ENCODE measurements at places on chromosomes 5 and 9.

- no peak for DNase-seq
These were observed 85.7 kb downstream of the PTPDC1 start for GRCh38 chr9:94169968-94170367.

DNA sequence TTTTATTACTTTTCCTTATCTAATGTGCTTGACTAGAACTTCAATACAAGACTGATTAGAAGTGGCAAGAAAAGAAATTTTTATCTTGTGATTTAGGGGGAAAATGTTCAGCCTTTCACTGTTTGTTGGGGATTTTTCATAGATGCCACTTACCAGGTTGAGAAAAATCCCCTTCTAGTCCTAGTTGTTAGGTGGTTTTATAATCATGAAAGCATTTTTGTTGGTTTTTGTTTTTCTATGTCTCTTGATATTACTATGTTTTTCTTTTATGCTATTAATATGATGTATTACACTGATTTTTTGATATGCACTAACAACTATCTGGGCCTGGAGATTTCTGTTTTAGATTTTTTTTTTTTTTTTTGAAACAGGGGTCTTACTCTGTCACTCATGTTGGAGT, 134.0 kb downstream of the PARP8 start:
- no peak for DNase-seq

- no peak for DNase-seq
These were observed 25.9 kb upstream of the CACNA1B start for GRCh38 chr9:137851516-137852267.

DNA sequence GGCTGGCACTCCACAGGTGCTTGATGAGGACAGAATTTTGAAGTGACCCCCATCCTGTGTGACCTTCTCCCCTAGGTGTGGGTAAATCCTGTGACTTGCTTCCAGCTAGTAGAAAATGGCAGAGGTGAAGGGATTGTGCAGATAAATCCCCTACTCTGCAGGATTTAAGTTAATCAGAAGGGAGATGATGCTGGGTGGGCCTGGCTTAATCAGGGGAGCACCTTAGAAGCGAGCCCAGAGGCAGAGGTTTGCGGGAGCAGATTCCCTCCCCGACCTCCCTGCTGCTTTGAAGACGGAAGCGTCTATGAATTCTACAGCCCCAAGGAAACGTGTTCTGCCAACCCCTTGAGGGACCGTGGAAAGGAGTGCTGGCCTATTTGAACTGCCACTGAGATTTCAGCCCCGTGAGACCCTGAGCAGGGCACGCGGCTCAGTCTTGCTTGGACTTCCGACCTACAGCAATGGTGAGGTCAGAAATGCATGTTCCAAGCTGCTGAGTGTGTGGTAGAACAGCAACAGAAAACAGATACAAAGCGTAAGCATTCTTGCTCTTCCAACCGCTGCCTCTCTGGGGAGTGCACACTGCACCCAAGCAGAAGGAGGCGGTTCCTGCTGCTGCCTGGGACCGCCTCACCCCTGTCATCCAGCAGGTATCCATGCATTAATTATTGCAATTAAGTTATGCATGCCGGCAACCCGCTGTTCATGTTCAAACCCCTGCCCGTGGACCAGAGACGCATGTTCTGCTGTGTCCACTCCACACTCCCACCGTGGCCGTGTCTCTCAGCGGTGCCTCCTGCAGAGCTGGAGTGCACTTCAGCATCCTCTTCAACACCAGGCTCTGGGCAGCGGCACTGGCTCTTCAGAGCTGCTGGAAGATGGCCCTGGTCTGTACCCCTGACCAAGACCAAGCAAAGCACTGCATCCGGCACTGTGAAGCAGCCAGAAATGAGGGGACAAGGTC, 54.6 kb upstream of the RXRA start:
- no peak for DNase-seq

DNA sequence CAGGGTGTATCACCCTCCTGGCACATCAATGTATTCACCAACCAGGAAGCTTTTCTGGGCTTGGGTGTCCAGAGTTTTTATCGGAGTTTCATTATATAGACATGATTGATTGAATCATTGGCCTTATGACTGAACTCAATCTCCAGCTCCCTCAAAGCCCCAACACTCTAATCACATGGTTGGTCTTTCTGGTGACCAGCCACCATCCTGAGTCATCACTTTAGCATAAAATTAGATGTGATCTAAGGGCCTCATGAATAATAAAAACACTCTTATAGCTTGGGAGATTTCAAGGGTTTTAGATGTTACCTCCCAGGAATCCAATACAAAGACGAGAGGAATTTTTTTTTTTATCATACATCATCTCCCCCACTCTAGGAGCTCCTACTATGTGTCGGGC, 7.7 kb upstream of the PBX3 start:
- no peak for DNase-seq

GRCh38 chr9:128254855-128255759, 20.7 kb downstream of the GOLGA2 start:
- DNase-seq = peak; percentile 87

GRCh38 chr5:100306000-100306399, 229.2 kb upstream of the FAM174A start:
- no peak for DNase-seq

- no peak for DNase-seq
These were observed 120.1 kb upstream of the POC5 start for GRCh38 chr5:75837258-75837841.

DNA sequence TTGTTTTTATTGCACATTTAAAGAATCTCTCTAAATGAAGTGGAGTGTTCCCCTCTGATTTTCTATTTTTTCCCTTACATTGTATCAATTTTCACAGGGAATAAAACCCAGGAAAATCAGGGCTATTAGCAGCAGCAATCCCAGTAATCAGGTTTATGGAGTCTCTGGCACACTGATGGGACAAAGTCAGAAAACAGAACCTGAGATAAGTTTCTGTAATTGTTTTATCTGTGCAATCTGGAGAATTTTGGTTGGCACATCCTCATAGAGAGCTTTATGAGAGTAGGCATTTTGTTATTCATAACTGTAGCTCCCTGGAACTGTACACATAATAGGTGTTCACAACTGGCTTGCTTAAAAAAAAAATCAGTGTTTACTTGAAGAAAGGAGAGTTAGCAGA, 96.9 kb upstream of the IL6ST start:
- no peak for DNase-seq

- peak; percentile 73 for DNase-seq
These were observed 190.3 kb downstream of the DCP2 start for GRCh38 chr5:113166852-113167366.

- DNase-seq = no peak
These were observed 9.9 kb downstream of the ZNF622 start for GRCh38 chr5:16455668-16456067.

- DNase-seq = no peak
These were observed 21.3 kb upstream of the ANKRD34B start for GRCh38 chr5:80591352-80591751.

DNA sequence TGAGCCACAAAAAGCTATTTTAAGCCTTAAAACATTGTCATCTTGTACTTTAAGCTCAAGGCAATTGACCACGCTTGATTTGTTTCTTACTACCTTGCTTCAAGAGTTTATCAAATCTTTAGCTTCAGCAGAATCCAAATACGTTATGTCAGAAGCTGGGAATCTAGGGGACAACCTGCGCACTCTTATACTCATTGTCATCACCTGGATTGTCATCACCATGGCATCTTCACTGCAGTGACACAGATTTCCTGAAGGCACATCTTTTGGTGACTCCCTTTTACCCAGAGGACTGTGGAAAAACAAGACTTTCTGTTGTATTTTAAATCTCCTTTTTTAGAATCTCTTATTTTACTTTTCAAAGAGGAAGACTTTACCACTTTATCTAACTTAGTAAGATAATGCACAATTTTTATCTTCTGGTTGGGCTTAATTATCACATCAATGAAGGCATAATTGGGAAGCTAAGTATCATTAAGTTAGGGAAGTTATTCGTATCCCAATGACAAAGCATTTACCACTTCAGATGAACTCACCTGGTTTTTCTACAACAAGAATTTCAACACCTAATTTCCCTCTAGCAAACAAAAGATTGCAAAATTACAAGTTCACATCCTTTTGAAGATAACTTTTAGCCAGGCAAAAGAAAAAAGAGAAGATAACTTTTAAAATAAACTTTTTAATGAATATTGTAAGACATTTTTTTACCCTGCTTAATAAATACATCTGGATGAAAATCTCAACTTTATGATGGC, 162.0 kb downstream of the DOCK2 start:
- DNase-seq = no peak

DNA sequence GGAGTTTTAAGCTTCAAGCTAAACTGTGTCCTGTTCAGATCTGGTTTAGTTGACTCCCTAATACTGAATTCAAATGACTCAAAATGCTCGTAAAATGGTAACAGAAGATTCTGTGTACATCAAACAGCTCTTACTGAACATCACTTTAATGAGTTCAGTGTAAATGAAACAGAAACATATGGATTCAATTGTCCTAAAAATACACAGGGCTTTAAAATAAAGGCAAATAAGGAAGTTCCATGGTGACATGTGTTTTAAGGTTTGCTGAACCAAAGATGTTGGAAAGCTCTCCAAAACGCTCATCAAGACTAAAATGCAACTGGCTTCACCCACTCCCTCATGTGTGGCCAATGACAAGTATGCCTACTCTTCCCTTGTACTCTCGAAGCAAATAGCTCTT, 340.0 kb upstream of the PIK3R1 start:
- DNase-seq = no peak

GRCh38 chr5:62489471-62489870, 76.9 kb downstream of the IPO11 start:
- DNase-seq = peak; percentile 13

GRCh38 chr5:72611118-72611730, 104.0 kb upstream of the ZNF366 start:
- peak; percentile 84 for DNase-seq

- DNase-seq = no peak
These were observed 62.0 kb downstream of the ENC1 start for GRCh38 chr5:74578356-74579044.

DNA sequence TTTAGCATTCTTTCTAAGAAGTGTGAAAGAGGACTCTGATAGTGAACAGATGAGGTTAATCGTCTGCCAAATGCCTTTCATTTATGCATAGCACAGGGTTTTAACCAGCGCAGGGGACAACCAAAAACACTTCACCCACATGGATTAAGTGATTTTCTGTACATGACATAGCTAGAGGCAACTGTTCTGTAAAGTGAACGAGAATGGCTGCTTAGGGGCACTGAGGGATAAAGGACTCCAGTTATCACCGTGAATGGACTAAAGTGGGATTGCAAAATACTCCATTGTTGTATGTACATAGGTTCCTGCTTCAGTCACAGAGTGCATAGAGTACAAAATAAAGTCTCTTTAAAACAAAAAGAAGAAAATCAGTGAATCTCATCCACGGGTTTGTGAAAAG, 456.8 kb downstream of the DMAC1 start:
- no peak for DNase-seq

DNA sequence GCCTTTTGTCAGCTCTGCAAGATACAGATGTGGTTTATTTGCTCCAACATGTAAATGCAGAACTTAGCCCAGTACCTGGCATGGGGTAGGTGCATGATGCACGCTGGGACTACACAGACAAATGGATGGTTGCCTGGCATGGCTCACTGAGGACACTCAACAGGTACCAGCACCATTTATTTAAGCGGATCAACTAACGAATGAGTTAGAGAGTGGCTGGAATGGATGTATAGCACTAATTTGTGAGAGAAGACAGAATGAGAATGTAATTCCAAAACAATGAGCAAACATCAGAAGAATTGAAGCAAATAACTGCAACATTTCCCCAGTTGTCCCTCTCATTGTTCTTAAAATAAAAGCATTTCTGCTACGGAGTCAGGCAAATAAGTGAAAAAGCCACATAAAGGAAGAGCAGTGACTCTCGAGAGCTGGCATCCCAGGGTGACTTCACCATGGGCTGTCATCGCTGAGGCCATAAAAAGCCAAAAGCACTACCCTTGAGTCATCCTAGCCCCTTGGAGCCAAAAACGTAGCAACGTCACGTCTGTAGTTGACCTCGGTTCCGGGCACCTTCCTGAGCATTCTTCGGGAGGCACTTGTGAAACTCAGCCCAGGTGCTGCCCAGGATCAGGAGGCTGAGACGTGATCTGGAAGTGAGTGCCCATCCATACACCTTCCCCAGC, 290.3 kb downstream of the NSG2 start:
- no peak for DNase-seq

DNA sequence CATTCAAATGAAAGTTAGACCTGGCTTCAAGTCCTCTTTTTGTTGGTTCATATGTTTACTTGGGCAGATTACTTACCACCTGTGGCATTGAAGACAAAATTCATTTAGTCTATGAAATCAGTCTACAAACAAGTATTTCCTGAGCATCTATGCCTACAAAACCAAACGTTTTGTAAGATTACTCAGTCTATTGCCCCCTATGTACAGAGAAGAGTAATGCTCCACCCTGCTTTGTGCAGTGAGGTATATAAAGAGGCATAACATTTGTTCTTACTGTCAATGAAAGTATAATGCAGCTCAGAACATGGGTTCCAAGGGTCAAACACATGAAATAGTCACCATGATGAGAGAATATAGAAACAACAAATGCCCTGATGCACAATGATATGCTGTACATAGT, 580.7 kb downstream of the KIF4B start:
- no peak for DNase-seq

GRCh38 chr9:69981686-69982445, 61.8 kb upstream of the MAMDC2 start:
- peak; percentile 47 for DNase-seq

- DNase-seq = no peak
These were observed 15.4 kb upstream of the ARL15 start for GRCh38 chr5:54325610-54326311.

- DNase-seq = peak; percentile 47
These were observed 143.0 kb upstream of the RPS23 start for GRCh38 chr5:82421119-82421518.

DNA sequence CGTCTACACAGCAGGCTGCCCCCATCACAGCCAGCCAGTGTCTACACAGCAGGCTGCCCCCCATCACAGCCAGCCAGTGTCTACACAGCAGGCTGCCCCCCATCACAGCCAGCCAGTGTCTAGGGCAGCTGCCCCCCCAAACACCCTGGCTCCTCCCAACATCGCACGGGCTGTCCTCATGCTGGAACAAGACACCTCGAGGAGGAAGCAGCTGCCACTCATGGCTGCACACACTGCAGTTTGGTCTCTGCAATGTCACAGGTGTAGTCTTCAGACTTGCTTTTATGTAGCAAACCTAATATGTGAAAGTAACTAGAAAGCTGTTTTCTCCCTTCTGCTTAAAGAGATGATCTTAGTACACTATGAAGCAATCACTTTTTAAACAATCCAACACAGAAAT, 9.7 kb downstream of the LRRC14B start:
- DNase-seq = no peak

DNA sequence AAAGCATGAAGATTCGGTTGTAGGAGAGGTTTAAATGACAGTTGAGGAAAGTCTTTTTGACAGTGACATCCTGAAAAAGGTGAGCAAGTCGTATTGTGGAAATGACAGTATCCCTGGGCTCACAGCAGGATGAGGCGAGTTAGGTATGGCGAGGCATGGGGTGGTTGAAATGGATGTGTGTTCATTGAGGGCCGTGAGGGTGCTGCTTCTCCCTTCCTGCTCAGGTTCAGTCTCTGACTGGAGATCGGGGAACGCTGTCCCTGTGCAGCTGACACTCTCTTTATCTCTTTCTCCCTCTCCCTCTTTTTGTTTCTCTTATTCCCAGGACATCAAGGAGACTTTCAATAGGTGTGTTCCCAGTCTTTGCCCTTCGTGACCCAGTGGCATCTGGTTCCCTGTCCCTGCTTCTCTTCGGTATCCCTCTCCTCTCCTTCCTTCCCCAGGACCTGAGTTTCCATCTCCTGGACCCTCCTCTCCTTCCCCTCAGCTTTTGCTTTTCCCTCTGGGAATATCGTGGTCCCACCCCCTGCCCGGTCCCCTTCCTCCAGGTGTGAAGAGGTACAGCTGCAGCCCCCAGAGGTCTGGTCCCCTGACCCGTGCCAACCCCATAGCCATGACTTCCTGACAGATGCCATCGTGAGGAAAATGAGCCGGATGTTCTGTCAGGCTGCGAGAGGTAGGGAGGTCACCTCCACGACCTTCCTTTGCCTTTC, 10.2 kb downstream of the TRIM41 start:
- no peak for DNase-seq

All from GM03348 (cell line).